HT1080 (cell line): ENCODE measurements at places on chromosomes 7 and 10. TPM values are rescaled to one million over a fixed set of nuclear protein-coding genes. Genes with fewer than 3 reads are reported as not detected.

The LDB1 gene
- 32.2 and 34.4 TPM in 2 replicates for total RNA-seq

- no peak for DNase-seq
These were observed 122.3 kb downstream of the SLIT1 start for GRCh38 chr10:97063271-97063982.

- peak; percentile 88 for DNase-seq
These were observed 95.7 kb upstream of the PALS2 start for GRCh38 chr7:24477398-24478136.

DNA sequence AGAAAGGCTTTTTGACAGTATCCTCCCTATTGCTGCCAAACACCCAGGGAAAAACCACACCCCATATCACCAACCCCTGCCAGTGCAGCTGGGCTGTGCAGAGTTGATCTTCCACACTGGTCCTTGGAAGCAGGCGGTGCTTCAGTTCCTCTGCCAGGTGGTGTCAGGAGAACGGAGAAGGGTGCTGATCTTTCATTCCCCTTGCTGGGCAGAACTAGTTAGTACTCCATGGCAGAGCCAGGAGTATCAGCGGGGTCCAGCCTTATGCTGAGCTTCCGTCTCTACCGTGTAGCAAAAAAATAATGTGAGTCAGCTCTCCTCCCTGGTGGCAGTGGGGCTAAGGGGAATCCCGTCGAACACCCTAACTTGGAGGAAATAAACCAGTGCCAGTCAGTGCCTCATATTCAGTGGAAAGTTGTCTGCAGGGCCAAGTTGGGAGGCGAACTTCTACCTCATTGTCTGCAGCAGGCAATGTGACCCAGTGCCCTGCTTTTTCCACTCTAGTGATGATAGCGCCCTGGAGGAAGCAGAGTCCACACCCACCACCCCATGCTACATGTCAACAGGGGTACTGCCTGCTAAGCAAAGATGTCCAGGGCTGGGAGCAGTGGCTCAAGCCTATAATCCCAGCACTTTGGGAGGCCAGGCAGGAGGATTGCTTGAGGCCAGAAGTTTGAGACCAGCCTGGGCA lies 175.4 kb downstream of the AUTS2 start:
- DNase-seq = no peak

DNA sequence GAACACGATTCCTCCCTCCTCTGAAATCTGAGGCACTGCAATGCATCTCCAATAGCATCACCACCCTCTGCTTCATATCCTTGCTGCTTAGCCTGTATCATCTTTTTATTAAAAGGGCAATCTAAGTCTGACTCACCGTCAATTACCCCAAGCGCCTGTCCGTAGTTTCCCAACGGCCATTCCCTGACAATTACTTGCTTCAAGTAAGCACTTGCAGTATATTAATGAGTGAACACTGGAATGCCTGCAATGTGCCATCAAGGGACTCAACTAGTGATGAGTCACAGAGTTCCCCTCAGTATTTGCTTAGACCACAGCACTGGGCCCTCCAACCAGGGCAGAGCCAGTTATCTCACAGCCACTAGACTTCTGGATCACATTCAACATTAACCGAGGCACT lies 19.5 kb upstream of the PPP1R3C start:
- DNase-seq = peak; percentile 97
